ENCODE measurements at places on chromosomes 2 and 18.

DNA sequence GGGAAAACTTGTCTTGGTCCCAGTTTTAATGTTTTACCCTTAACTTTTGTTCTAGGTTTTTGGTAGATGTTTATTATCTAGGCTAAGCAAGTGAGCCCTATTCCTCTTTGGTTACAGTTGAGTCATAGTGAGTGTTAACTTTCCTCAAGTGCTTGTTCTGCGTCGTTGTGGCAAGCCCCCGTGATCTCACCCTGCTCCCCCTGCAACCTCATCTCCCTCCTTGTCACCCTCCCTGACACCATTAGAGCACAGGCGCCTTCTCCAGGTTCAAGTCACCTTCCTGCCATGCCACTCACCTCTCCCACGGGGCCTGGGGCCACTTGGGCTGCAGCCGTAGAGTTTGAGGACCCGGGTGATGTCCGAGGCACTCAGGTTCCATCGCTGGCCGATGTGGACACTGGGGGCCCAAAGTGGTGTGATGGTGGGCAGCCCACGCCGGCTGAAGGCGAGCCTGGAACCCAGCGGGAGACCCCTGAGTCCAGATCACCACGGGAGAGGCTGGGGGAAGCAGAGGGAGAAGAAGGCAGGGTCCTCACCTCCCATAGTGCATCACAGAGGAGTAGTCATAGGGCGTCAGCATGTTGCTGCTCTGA lies 8.7 kb downstream of the ASTL start:
- H3K27ac ChIP-seq = no peak overlapping the region
- H3K4me1 ChIP-seq = no peaks in the 10 kb centered on the region
- H3K4me3 ChIP-seq = no peak overlapping the region
- H3K36me3 ChIP-seq = no peaks in the 10 kb centered on the region

- H3K27me3 ChIP-seq = no peaks in the 10 kb centered on the region
- H3K27ac ChIP-seq = no peak overlapping the region
- no peaks in the 10 kb centered on the region for H3K36me3 ChIP-seq
- H3K4me3 ChIP-seq = no peak overlapping the region
- H3K4me1 ChIP-seq = peaks cover 27% of the 10 kb centered on the region
- no peak for DNase-seq
These were observed 138.9 kb upstream of the APCDD1 start for GRCh38 chr18:10315522-10315921.

- H3K27ac ChIP-seq = no peak overlapping the region
- H3K36me3 ChIP-seq = no peaks in the 10 kb centered on the region
- no peak for DNase-seq
These were observed 148.8 kb downstream of the ACKR3 start for GRCh38 chr2:236718207-236718992.

DNA sequence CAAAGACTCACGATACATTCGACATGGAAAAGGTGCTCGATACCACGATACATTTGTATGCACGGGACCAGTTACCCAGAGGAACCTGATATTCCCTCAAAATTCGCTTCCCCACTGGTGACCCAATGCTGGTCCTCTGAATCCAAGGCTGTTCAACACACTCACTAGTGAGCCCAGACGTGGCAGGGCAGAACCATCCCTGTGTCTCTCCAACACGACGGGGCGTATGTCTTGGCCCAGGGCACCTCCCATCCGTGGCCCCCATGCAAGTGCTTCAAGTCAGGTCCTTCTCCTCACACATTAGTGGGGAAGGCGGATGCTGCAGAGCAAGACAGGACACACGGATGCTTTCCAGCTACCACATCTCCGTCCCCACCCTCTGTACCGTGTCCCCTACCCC lies 6.1 kb downstream of the CRACDL start:
- H3K27ac ChIP-seq = no peak overlapping the region
- no peaks in the 10 kb centered on the region for H3K36me3 ChIP-seq
- no peaks in the 10 kb centered on the region for H3K4me1 ChIP-seq
- no peak for DNase-seq
- no peaks in the 10 kb centered on the region for H3K27me3 ChIP-seq

DNA sequence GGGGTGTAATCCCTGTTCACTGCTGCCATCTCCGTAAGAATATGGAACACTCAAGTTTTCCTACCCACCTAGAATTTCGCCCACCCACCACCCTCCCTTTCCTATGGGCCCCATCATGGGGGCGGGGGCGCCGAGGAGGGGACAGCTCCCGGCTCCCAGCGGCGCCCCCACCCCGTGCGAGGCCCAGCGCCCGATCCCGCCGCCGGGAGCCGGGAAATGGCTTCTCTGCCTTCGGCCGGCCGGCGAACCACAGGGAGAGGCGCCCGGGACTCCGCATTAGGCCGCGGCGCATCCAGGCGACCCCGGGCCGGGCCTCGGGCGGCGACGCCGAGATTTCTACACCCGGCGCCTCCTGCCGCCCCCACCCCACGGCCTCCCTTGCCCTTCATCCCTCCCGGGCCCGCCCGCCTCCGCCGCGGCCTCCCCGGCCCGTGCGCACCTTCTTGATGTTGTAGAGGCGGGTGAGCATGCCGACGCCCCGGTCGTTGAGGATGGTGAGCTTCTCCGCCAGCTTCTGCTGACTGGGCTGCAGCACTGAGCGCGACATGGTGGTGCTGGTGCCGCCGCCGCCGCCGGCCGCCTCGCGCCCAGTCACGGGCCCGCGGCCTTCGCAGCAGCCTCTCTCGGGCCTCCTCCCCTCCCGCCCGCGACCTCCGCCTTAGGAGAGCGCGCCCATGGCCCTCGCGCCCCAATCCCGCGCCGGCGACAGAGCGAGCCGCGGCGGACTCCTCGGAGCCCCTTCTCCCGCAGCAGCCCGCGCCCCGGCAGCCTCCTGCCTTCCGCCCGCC lies 510 bp downstream of the NCKAP1 start:
- H3K4me3 ChIP-seq = no peak overlapping the region
- H3K27ac ChIP-seq = no peak overlapping the region
- peak; percentile 57 for DNase-seq
- H3K4me1 ChIP-seq = peaks cover 22% of the 10 kb centered on the region
- no peaks in the 10 kb centered on the region for H3K36me3 ChIP-seq

DNA sequence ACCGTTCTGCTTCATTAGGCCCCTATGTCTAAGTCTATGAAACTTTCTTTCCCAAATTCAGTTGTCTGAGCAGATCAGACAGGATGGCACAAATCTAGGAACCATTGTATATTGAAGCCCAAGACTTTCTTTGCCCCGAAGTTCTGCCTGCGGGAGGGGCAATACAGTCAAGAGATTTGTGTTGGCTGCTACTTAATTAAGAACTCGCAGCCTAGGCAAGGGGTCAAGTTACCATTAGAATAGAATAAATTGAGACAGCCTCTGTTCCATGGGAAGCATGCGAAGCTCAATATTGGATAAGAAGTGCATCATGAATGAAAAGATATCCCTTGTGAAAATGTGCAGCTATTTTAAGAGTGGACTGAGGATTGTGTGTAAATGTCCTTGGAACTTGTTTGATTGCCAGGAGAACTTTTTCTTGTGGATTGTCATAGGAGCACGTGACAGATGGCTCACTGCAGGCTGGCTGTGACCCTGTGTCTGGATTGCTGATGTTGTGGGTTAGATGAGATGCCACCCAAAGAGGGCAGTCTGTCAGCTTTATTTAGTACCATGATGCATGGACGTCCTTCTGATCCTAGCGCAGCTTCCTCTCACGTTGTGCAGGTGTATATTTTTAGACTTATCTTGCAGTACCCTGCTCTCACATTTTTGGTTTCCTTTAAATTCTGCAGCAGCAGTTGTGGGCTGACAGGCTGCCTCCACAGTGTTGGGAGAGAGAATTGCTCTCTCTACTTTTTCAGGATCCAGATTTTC lies 30.9 kb downstream of the HAUS1 start:
- H3K4me1 ChIP-seq = no peaks in the 10 kb centered on the region
- no peak for DNase-seq
- no peaks in the 10 kb centered on the region for H3K36me3 ChIP-seq
- no peaks in the 10 kb centered on the region for H3K27me3 ChIP-seq

GRCh38 chr2:105373895-105374401 lies 24.9 kb downstream of the FHL2 start:
- no peak overlapping the region for H3K4me3 ChIP-seq
- H3K4me1 ChIP-seq = no peaks in the 10 kb centered on the region
- H3K27me3 ChIP-seq = no peaks in the 10 kb centered on the region
- H3K27ac ChIP-seq = no peak overlapping the region

All from B cell (primary cell).